ENCODE measurements at places on chromosomes 16 and 17. TPM values are rescaled to one million over a fixed set of nuclear protein-coding genes. Genes with fewer than 3 reads are reported as not detected.

WDR59 gene
- total RNA-seq = 29.8 TPM

SYCE1L gene
- total RNA-seq = 7.3 TPM

TBC1D10B gene
- total RNA-seq = 29.0 TPM

TNFRSF17 gene
- not detected for total RNA-seq

NUTF2 gene
- total RNA-seq = 235 TPM

EPN3 gene
- total RNA-seq = 0.19 TPM

DCTN5 gene
- total RNA-seq = 65.5 TPM

RAC3 gene
- total RNA-seq = 40.7 TPM

C17orf67 gene
- 1.4 TPM for total RNA-seq

SEPTIN1 gene
- 1.9 TPM for total RNA-seq

CCL23 gene
- not detected for total RNA-seq

SMIM5 gene
- total RNA-seq = 0.61 TPM

TEX19 gene
- total RNA-seq = 0.39 TPM

TBC1D28 gene
- total RNA-seq = not detected

RND2 gene
- 0.19 TPM for total RNA-seq

GNAO1 gene
- 0.61 TPM for total RNA-seq

KRTAP4-5 gene
- not detected for total RNA-seq

BPTF gene
- 41.1 TPM for total RNA-seq

PLA2G10 gene
- 0.49 TPM for total RNA-seq

MT2A gene
- total RNA-seq = 2,314 TPM

KCNJ16 gene
- 0.21 TPM for total RNA-seq

MYOCD gene
- 0.97 TPM for total RNA-seq

STX1B gene
- total RNA-seq = 1.8 TPM

NAGS gene
- 1.4 TPM for total RNA-seq

CD300LB gene
- not detected for total RNA-seq

CA7 gene
- not detected for total RNA-seq

TRAP1 gene
- 139 TPM for total RNA-seq

PLLP gene
- 1.4 TPM for total RNA-seq

PLEKHH3 gene
- 14.3 TPM for total RNA-seq

PRDM7 gene
- not detected for total RNA-seq

MYH4 gene
- total RNA-seq = not detected

GP1BA gene
- total RNA-seq = not detected

TMC7 gene
- 7.8 TPM for total RNA-seq

KCNH6 gene
- not detected for total RNA-seq

SULT1A2 gene
- 0.19 TPM for total RNA-seq

ERN2 gene
- total RNA-seq = not detected

MLYCD gene
- 2.3 TPM for total RNA-seq

HES7 gene
- total RNA-seq = 1.8 TPM

PIRT gene
- total RNA-seq = not detected

PDILT gene
- total RNA-seq = not detected

SLFN14 gene
- not detected for total RNA-seq

NPIPB6 gene
- total RNA-seq = 1.8 TPM

ABCA3 gene
- 21.9 TPM for total RNA-seq

HDAC5 gene
- total RNA-seq = 14.5 TPM

ACSM2A gene
- not detected for total RNA-seq

KRTAP9-4 gene
- not detected for total RNA-seq

HNF1B gene
- total RNA-seq = 21.6 TPM

HEATR9 gene
- not detected for total RNA-seq

SLC13A2 gene
- total RNA-seq = 0.15 TPM

PYY gene
- not detected for total RNA-seq

TBC1D3B gene
- total RNA-seq = 2.9 TPM

DCUN1D3 gene
- 7.4 TPM for total RNA-seq
